ENCODE measurements at places on chromosomes 3 and 15.

DNA sequence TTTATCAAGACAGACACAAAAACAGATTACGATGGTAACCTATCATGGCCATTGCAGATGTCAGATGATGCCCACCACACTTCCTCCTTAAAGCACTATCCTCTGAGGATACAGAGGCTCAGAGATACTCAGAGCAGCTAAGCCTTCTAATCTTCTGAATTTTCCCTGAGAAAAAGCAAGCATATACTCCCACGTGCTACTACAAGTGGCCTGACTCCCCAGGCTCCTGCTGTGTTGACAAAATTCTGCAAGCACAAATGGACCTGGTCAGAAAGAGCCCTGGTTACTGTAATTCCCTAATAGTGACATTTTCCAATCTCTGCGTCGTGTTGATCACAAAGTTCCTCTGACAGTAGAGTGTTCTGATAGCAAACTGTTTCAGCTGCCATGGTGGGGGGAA lies 207.1 kb downstream of the KCNMB2 start:
- no peak for DNase-seq

- DNase-seq = no peak
Observed at GRCh38 chr3:13607821-13608597, 59.1 kb downstream of the FBLN2 start.

GRCh38 chr3:83770664-83771402 lies 1188.0 kb upstream of the CADM2 start:
- DNase-seq = no peak

DNA sequence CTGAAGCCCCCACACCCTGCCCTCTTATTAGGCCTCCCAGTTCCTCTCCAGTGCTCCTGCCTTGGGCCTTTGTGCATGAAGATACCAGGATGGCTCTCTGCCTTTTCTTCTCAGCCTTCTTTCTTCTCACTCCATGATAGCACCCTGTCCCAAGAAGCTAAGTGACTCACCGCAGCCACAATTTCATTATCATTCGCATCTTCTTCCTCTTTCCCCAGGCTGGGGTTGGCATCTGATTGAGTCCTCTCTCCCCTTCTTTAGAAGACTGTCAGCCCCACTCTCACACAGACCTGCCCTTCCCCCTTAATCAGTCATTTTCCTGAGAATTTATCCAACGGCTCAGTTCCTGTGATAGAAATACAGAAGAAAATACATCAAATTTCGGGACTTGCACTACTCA lies 102.0 kb downstream of the STAC start:
- no peak for DNase-seq

DNA sequence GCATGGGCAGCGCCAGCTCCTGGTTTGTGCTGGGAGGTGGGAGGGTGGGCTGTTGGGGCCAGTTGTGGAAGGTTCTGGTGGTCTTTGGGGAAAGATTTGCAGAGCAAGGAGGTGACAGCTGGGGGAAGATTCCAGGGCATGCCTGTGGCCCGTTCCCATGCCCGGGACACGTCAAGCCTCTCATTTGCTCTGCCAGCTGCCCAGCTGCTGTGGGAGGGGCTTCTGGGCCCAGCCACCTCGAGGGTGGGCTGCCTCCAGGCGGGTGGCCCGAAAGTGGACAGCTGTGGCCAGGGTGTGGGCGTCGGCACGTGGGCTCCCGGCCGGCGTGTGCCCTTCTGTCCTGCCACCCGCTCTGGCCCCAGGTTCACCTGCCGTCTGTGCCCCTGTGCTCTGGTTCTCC lies 17.2 kb downstream of the PLXNA1 start:
- DNase-seq = no peak

GRCh38 chr3:47339951-47340350 lies 40.9 kb upstream of the PTPN23 start:
- DNase-seq = no peak

- DNase-seq = no peak
Observed at GRCh38 chr3:62201438-62202035, 171.8 kb downstream of the FEZF2 start.

DNA sequence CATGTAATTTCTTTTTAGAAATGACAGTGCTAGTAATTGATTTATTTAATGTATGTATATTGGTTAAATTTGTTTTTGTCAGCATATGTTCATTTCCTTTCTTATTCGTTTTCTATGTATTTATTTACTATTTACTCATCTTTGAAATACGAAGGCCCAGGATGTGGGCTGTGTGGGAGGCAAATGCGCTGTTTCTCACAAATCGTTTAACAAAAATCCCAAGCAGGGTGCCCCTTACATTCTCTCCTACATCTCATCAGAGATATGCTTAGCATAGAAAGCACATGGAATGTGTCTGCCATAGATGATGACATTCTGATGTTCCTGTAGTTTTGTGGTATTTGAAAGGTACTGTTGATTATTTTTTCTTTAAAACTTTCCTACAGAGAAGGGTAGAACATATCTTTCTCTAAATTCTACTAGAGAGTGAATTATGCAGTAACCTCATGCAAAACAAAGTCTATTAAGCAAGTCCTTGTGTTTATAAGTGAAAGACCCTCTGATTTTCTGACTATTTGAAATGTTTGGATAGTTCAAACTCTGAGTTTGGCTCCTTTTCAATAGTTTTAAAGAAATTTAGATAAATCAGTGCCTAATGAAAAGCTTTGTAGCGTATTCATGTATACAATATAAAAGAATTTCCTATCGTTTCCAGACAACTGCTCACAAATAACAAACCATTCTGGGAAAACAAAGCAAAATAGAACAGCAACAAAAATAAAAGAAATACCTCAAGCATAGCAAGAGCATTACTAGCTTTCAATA lies 111.1 kb upstream of the VGLL3 start:
- no peak for DNase-seq

- no peak for DNase-seq
Observed at GRCh38 chr3:34131091-34131490, 332.7 kb downstream of the PDCD6IP start.

- DNase-seq = no peak
Observed at GRCh38 chr15:71349336-71349735, 234.1 kb downstream of the THSD4 start.

DNA sequence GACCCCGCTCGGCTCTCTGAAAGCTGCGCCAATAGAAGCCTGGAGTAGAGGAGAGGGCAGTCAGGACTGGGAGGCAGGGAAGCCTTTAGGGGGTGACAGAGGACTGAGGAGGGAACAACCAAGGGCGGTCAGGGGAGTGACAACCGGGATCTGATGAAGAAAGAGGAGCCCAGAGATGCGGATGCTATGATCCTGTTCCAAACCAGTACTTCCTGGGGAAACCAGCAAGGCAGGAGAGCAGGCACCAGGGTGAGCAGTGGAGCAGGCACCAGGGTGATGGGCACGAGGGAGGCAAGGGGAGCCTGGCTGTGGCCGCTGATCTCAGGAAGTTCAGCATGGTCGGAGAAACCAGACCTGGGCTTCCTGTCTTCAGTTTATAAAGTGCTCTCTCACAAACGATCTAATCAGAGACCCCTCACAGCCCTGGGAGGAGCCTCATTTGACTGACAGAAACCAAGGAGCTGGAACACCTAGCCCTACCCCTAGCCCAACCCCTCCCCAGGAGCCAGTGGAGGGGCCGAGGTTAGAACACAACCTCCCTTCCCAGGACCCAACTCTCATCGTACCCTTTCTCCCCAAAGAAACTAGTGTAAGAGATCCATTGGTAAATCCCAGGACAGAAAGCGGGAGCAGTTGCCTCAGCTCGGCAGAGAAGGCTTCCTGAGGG lies 34.9 kb downstream of the CCDC33 start:
- no peak for DNase-seq

GRCh38 chr15:45573961-45574629 lies 13.1 kb upstream of the BLOC1S6 start:
- peak; percentile 2 for DNase-seq

GRCh38 chr3:14858105-14858504 lies 39.3 kb downstream of the FGD5 start:
- no peak for DNase-seq

DNA sequence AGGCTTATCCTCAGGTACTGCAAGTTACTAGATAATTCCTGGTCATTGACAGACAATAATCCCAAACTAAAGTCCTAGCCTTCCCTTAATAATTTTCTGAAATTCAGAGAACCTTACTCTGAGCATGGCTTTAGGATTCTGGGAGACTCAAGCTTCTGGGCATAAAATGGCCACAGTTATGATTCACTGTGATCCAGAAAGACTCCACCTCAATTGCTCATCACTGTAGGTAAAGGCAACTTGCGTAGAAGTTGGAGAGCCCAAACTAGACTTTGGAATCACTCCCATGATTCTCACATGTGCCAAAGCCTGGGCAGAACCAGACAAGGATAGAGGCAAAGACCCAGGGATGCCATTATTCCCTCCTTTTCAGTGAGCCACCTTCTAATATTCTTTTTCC lies 195.3 kb downstream of the OSBPL10 start:
- DNase-seq = no peak

GRCh38 chr3:25818335-25818734 lies 28.4 kb downstream of the OXSM start:
- DNase-seq = no peak

GRCh38 chr15:61824291-61824690 lies 236.0 kb downstream of the VPS13C start:
- no peak for DNase-seq

- no peak for DNase-seq
Observed at GRCh38 chr3:130395331-130395730, 49.9 kb downstream of the COL6A5 start.

DNA sequence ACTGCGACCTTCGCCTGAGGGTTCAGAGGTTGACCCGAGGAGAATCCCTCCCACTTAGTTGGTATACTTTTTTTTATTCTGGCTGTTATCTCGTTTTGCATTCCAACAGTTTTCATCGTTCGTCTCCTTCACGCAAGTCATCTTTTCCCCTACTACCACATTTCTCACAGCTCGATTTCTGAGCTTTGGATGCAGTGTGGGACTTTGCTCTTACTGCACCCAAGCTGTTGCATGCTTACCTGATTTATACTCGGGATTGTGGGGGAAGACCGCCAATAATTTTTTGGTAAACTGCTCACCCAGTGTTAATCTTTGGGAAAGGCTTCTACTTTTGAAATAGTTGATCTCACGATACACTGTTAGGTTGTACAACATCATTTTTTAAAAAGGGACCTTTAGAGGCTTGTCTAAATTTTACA lies 702 bp downstream of the TBC1D23 start:
- no peak for DNase-seq

DNA sequence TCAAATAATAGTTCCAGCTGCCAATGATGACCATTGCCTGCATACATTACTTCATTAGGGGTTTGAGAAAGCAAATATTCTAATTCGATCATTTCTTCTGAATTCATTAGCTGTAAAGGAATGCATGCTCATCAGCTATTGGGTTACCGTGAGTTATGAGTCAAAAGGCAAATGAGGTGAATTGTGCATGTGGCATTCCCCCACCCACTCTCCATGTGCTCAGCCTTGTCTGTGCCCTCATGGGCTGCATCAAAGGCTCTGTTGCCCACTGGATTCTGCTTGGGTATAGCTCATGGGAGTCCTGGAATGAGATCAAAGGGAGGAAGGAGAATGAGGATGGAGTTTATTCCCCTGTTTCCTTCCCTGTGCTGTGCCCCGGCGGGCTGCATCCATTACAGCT lies 99.3 kb upstream of the CHRNA7 start:
- peak; percentile 3 for DNase-seq

DNA sequence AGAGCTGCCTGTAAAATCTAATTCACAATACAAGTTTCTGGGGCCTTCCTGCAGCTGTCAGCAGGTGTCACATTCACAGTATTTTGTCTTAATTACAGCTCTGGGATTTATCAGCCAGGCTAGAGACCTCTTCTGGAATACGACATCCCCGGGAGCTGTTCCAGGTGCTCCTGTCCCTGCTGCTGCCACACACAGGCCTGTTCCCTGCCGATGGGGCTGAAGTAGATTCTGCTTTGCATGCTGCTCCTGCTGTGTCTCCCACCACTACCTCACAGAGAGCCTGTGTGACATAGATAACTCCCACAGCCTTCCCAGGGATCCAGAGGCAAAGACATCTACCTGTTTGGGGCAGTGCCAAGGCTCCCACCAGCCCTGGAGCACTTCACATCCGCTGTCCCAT lies 20.4 kb downstream of the COLQ start:
- DNase-seq = no peak

DNA sequence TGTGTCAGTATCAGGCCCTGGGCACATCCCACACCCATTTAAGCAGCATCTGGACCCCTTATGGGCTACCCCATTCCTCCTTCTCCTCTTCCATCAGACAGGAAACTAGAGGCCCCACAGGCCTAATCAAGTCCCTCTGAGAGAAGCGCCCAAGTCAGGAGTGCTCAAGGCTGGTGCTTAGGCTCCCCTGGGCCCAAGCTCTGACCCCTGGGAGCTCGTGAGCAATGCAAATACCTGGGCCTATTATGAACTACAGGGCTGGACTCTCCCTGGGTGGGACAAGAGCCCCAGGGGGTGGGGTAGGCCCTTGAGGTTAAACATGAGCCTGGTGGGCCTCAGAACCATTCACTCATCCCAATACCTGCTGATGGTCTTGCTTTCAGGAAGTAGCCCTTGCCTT lies 57.4 kb downstream of the SEMA3G start:
- DNase-seq = no peak

GRCh38 chr15:92915766-92916435 lies 15.8 kb downstream of the CHD2 start:
- DNase-seq = no peak

DNA sequence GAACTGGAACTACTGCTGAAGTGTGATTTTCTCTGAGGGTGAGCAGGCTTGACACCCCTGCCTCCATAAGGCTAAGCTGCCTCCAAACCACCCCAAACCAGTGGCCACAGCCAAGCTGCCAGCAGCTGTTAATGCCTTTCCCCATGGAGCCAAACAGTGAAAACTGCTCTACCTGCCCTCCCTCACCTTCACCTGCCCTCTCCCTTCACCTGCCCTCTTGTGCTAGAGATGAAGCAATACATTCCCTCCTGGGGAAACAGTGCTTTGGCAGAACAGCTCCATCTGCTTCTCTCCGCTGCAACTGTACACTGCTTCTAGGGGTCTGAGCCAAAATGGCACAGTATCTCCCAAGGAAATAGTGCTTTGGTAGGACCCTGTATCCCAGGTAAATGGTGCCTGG lies 374.1 kb downstream of the FHIT start:
- DNase-seq = no peak
